ENCODE measurements at places on chromosomes 11 and 22.

DNA sequence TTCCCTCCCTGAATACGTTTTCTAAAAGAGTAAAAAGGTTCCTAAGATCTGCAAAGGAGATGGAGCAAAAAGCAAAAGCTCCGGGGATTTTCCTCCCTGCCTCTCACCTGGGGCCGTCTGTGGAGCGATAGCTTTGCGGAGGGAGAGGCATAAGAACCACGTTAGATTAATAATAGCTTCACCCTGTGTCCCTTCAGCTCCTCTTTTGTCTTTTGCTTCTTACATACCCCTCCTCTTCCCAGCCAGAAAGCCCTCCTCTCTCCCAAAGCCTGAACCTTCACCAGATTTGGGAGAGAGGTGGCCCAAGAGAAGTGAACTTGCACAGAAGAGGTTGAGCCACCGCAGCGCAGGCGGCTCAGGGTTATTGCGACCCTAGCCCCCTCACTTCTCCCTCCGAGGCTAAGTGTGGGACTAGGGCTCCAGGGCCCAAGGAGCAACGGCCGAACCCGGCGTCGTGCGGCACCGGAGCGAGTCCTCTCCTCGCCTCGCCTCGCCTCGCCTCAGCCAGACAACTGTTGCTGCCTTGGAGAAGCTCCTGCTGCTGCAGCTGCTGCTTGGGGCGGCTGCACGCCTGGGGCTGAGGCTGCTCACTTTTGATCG lies 97.6 kb upstream of the HSD17B12 start:
- no peak for DNase-seq

- no peak for DNase-seq
Observed at GRCh38 chr11:43987384-43988039, 45.1 kb downstream of the C11orf96 start.

GRCh38 chr11:10982704-10983510 lies 125.1 kb upstream of the ZBED5 start:
- DNase-seq: no peak

DNA sequence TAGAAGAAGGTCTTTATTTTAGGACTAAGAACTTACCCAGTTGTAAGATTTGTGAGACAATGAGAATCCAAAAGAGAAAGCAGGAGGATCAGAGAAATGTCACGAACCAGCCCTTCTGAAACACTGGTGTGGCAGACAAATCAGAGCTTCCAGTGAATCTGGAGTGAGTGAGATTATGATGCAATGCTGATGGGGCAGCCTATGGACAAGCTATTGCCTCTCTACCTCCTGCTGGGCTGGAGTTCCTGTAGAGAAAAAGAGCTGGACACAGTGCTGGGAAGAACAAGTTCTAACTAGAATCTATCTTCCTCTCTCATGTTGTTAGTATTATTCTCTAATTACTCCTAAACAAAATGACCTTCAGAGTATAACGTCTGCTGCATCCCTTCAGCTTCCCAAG lies 12.0 kb upstream of the ANO3 start:
- no peak for DNase-seq

GRCh38 chr11:37026326-37026725 lies 428.3 kb upstream of the RAG2 start:
- no peak for DNase-seq
